SK-N-MC (cell line): ENCODE measurements at places on chromosomes 1 and 21.

GRCh38 chr1:2530513-2531361, 674 bp upstream of the HES5 start:
- DNase-seq = no peak

- DNase-seq = no peak
Measured at GRCh38 chr1:147627435-147628110, 42.8 kb downstream of the ACP6 start.

GRCh38 chr21:34844013-34844923, 175.5 kb downstream of the CLIC6 start:
- no peak for DNase-seq

DNA sequence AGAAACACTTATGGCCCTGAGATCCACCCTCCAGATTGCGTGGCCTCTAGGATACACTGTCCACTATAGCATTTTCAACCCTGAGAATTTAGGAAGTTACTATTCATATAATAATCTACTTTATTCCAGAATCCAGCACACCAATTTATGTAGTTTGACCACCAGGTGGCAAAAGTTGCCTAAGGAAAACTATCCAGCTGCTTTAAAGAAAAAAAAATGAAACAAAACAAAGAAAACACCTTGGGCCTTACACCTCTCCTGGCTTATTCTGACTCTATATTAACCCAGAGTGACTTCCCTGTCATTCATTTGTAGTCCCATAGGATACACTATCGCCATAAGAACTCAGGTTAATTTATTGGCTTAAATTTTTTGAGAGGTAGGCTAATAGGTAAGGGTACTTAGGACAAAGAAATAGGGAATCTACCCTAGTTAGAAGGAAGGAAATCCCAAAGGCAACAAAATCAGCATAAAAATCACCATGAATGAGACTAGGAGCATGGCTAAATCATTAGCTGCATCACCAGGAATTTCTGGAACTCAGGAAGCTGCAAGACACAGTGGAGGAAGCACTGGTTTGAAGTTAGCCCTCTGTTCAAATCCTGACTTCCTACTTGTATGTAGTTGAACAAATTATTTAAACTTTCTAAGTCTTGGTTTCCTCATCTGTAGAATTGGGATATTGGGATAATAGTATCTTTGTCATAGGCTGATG, 107.5 kb downstream of the SPAG17 start:
- peak; percentile 5 for DNase-seq

- DNase-seq = no peak
Measured at GRCh38 chr1:231856426-231856825, 229.8 kb downstream of the DISC1 start.

GRCh38 chr1:182389619-182390047, 2.0 kb downstream of the GLUL start:
- DNase-seq = no peak

DNA sequence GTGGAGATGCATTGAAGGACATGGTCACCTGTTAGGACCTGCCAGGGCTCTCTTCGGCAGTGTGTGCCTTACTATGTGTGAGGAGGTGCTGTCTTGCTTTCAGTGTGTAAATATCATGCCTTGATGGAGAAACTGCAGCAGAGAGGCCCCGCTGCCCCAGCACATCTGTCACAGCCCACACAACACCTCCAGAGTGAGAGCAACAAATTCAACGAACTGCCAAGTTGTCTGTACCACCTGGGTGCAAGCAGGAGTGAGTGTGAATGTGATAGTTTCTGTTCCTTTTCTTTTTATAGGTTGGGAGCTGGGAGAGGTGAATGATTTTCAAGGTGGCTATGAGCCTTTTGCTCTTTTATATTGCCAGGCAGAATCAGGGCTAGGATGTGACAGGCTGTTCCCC, 114.6 kb upstream of the KIAA0040 start:
- no peak for DNase-seq

GRCh38 chr1:150813028-150813707, 5.1 kb upstream of the CTSK start:
- no peak for DNase-seq

GRCh38 chr1:156858959-156859522, at the start of gene INSRR:
Gene INSRR (minus strand): TSS chr1:156859117. CDS start chr1:156858621, 496 bp downstream.
- DNase-seq = no peak

GRCh38 chr1:227343727-227344551, 25.6 kb upstream of the CDC42BPA start:
- DNase-seq = peak; percentile 90

DNA sequence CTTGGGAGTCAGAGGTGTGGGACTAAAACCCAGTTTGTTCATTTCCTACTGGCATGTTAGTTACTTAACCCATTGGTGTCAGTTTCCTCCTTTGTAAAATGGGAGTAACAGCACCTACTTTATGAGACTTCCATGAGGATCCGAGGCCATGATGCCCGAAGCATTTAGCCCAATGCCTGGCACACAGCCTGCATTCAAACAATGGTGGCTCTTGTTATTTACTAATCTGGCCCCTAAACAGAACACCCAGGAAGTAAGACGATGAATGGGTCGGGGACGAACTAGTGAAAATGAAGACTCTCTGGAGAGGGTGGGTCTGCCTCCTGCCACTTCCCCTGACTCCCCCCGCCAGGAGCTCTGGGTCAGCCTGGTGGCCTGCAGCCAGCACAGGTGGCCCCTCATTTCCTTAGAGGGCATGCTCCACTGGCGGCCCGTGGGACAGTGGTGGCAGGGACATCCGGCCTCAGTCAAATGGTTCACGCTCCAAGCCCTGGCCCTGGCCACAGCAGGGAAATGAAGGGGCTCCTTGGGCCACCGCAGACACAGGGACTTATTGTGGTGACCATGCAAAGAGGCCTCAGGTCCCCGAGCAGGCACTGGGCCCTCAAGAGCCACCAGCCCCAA, 9.5 kb upstream of the TAS1R2 start:
- DNase-seq = no peak

DNA sequence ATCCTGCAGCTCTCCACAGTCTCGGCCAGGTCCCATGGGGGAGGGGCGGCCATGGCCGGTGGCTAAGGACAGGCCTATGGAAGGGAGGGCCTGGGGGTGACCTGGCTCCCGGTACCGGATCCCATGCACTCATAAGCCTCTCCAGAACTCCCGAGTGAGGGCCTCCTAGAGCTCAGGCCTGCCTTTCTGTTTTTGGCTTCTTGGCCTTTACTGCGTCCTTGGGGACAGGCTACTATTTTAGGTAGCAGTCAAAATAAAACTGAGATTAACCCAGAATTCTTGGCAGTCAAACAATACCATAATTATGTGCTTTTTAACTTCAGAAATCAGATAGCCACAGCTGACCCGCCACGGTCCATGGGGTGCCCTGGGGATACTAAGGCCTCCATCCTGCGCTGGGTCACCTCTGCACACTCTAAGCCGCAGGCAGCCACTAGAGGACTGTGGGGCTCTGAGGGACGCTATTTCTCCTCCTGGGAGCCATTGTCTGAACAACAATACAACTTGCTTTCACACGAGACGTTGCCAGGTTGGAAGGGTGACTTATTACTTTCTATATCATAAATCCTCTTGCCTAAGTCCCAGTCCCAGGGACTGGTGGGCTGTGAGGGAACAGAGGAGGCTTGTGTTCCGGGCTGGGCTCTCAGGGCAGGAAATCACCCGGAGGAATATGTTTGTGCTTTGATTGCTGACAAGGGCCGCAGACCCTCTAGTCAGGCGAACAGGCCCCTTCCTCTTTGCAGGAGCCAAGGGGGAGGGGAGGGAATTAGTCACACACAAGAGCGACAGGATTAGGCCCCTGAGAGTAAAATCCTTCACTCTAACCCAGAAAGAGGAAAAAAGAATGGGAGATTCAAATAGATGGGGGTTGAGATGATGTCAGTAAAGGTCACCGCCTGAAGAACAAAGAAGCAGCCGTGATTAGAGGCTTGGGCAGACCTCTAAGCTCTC, 40.7 kb upstream of the BCAR3 start:
- DNase-seq = no peak

DNA sequence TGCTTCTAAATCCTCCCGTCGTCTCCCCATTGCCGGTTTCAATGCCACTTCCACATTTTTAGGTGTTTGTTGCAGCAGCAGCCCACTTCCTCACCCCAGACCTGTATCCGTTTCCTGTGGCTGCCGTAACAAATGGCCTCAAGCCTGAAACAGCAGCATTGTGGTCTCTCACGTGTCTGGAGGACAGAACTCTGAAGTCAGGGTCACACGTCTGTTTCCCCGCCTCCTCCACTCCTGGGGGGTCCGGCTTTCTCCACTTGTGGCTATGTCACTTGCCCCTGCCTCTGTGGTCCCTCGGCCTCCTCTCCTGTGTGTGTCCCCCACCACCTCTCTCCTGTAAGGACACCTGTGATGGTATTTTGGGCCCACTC, 21.8 kb downstream of the TRPM2 start:
- DNase-seq = no peak

- no peak for DNase-seq
Measured at GRCh38 chr1:178528228-178528952, 15.5 kb downstream of the TEX35 start.

- no peak for DNase-seq
Measured at GRCh38 chr1:162497104-162497722, 405 bp upstream of the UHMK1 start.

GRCh38 chr21:33071770-33072306, 1.9 kb downstream of the OLIG1 start:
- DNase-seq = no peak

GRCh38 chr1:184633785-184634184, 120.9 kb downstream of the EDEM3 start:
- DNase-seq = no peak

- peak; percentile 10 for DNase-seq
Measured at GRCh38 chr1:151934048-151934493, 24.8 kb upstream of the THEM4 start.

GRCh38 chr1:209870151-209870831, 42.5 kb downstream of the UTP25 start:
- DNase-seq = no peak

GRCh38 chr1:100989306-100990077, 36.1 kb downstream of the DPH5 start:
- DNase-seq = no peak

- DNase-seq = peak; percentile 50
Measured at GRCh38 chr1:246827396-246827795, 103.2 kb downstream of the SCCPDH start.

GRCh38 chr1:60924964-60925798, 157.2 kb upstream of the NFIA start:
- no peak for DNase-seq

DNA sequence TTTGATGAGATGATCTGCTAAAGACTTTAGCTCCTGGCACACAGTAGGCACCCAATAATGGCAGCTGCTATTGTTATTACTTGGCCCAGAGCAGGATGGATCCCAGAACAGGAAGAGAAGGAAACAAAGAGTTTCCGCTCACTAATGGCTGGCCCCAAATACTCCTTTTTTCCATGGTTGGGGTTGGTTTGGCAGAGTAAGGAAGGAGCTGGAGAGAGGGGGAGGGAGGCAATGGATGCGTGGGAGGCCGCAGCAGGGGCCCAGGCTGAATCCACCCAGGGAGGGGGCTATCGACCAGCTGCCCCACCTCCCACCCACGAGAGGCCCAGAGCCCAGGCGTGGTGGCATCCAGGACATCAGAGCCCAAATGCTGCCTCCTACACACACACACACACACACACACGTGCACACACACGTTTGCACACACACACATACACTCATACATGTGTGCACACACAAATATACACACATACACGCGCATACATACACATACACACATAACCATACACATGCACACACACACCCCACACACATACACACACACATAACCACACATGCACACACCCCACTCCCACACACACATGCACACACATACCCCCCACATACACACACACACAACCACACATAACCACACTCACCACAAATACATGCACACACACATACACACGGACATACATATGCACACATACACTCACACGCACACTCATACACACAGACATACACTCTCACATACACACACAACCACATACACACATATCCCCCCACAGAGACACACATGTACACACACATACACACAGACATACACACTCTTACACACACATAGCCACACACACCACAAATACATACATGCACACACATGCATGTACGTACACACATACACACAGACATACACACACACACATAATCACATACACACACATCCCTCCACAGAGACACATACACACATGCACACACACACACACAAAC, 25.2 kb downstream of the C1QB start:
- no peak for DNase-seq

- no peak for DNase-seq
Measured at GRCh38 chr1:17342014-17342441, 30.0 kb upstream of the PADI6 start.

DNA sequence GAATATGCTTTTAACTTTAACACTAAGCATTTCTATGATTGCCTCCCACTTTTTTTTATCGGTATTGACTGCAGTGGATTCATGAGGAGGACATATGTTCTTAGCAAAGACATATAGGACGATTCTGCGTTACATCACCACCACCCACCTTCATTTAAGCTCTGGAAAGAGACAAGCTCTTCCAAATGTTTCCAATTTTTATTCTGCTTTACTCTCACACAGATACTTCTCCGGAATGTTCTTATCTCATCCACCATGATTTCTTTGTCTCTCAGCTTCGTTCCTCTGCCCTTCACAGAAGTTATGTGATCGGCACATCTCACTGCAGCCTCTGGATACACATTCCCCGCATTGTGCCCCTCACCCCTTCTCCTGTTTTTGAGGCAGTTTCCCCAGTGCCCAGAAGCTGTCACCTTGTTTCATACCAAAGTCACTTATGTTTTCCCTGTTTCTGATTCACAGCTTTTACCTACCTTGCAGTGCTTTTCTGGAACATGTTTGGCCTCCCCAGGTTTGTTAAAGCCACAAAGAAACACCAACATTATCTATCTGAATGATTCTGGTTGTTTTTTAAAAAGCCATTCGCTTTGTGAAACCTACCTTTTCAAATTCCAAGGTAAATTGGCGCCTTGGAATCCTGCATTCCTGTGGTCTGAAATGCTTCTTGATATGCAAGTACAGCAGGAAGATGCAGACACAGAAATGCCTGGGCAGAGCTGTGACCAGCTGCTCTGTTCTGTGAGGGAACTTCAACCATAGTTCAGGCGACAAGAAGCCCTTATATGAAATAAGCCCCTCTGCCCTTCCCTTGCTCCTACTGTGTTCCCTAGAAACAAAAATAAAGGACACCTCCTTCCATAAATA, 1020.2 kb downstream of the TTLL7 start:
- no peak for DNase-seq

DNA sequence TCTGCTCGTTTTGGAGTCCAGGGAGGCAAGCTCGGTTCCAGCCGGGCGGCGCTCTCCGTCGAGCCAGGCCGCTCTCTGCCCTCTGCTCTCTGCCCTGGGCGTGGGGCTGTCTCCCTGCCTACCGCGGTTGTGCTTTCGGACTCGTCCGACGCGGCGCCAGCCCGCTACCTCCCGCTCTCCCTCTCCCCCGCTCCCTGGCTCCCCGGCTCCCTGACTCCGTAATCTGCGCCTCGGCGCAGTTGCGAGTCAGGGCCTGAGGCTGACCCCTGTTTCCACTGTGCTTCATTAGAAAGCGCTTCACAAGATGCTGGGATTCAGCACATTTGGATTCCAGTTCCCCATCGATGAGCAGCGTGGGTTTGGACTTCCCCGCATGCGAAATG, 2.2 kb downstream of the SOX13 start:
- DNase-seq = no peak

DNA sequence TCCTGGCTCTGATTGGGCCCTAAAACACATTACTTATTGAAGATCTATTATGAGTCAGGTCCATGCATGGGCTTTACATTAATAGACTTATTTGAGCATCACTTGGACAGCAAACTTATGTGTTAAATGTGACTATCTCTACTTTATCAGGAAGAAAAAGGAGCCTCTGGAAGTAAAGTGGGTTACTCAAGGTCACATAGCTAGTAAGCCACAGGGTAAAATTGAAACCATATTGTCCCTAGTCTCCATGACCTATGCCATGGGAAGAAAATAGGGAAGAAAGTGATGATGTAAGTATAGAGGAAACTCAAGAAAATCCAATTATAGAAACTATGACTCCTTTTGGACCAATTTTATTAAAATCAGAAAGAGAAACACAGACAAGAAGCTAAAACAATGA, 555.3 kb downstream of the NUF2 start:
- DNase-seq = no peak
